ENCODE measurements at places on chromosomes 4 and X. TPM values are rescaled to one million over a fixed set of nuclear protein-coding genes. Genes with fewer than 3 reads are reported as not detected.

The CLTRN gene
- total RNA-seq: 0.69 TPM

The WWC2 gene
- 24.0 TPM for total RNA-seq

The COL25A1 gene
- total RNA-seq: 8.6 TPM

The F9 gene
- 0.20 TPM for total RNA-seq

The ERCC6L gene
- 1.8 TPM for total RNA-seq

The GPM6B gene
- total RNA-seq: 17.5 TPM

The CACNA1F gene
- total RNA-seq: 0.10 TPM

The FAM9B gene
- total RNA-seq: not detected

The DUX4 gene
- not detected for total RNA-seq

DNA sequence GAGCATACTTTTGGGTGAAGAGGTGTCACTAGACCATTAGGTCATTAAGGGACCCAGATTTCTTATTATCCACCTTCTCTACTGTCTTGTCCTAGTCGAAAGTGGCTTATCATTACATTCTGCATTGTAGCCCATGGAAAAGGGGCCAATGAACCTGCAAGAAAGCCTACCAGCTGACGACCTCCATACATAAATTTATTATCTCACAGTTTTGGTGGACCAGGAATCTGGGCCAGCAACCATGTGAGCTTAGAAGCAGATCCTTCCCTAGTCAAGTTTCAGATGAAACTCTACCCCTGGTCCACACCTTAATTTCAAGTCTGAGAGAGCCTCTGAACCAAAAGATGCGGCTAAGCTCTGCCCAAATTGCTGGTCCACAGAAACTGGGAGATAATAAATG, 37.6 kb downstream of the RPS6KA3 start:
- DNase-seq: no peak

- no peak for DNase-seq
These were observed 664.5 kb downstream of the PDHA2 start for GRCh38 chr4:96504386-96504785.

DNA sequence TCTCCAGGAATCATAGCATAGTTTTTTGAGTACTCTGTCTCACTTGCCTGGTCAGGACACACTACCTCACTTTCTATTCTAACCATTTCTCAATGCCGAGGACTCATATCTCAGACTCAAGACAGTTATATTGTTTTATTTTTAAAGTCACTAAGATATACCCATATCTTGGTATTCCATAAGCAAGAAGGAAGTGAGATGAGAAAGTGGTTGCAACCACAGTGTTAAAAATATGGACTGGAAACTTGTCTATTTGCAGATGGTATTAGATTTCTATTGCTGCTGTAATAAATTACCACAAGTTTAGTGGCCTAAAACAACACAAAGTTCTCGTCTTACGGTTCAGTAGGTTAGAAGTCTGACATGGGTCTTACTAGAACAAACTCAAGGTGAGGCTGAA, 344.8 kb upstream of the MAGEB2 start:
- no peak for DNase-seq

GRCh38 chr4:149549911-149550310, 265.7 kb downstream of the IQCM start:
- no peak for DNase-seq

GRCh38 chrX:110145854-110146253, 142.9 kb downstream of the TMEM164 start:
- no peak for DNase-seq

DNA sequence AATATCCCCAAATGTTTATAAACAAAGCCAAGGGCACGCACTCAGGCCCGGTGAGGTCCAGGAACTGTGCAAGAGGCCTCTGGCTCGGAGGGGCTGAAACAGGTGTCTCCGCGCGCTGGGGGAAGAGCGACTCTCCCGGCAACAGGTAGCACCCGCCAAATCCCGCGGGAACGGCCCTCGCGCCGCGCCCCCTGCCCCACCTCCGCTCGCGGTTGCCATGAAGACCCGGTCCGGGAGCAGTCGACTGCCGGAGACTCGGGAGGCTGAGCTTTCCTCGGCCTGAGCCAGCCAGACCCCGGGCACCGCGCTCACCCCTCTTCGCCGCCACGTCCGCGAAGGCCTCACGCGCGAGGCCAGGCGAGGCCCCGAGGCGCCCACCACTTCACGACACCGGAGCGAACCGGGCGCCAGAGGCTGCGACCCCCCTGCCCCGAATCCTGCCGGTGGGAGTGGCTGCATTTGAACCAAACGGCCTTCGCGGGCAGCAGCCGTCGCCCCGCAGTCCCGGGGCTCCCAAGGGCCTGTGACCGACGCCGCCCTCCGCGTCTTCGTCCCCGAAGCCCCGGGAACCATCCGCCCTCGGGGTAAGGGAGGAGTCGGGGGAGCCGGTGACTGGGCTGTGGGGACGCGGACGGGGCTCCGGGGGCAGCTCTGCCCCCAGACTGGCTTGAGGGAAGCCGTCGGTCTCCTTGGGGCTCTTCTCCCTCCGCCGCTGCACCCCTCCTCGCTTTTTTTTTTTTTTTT, at the start of gene NSUN7:
Gene NSUN7, plus strand, starts transcription at position 239 of the 744 bp plus-strand sequence. CDS start 739 bp downstream, outside the sequence.
- peak; percentile 31 for DNase-seq

- no peak for DNase-seq
These were observed 213.4 kb upstream of the RASGEF1B start for GRCh38 chr4:81685104-81685503.

- DNase-seq: no peak
These were observed 5.2 kb downstream of the HADH start for GRCh38 chr4:107994894-107995293.

- no peak for DNase-seq
These were observed 188.6 kb downstream of the COMMD8 start for GRCh38 chr4:47274901-47275300.

GRCh38 chr4:101953949-101954348, 163.4 kb downstream of the BANK1 start:
- DNase-seq: no peak
